ENCODE measurements at places on chromosomes 2 and 18.

DNA sequence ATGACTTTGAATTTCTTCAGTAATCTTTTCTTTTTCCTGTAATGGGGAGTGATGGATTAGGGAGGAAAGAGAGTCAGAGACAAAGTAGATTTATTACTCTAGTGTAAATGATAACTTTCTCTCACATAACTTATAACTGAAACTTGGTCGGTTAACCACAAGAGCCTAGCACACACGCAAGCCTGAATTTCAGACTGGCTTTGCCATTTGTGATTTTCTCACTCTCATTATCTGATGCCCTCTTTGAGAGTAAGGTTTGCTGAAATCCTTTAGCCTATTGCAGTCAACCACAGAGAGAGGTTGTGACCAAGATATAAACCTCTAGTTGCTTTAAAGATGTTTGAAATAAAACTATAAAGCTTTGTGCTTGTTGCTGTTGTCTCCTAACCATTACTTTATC, 117.9 kb upstream of the NETO1 start:
- no peak for DNase-seq

DNA sequence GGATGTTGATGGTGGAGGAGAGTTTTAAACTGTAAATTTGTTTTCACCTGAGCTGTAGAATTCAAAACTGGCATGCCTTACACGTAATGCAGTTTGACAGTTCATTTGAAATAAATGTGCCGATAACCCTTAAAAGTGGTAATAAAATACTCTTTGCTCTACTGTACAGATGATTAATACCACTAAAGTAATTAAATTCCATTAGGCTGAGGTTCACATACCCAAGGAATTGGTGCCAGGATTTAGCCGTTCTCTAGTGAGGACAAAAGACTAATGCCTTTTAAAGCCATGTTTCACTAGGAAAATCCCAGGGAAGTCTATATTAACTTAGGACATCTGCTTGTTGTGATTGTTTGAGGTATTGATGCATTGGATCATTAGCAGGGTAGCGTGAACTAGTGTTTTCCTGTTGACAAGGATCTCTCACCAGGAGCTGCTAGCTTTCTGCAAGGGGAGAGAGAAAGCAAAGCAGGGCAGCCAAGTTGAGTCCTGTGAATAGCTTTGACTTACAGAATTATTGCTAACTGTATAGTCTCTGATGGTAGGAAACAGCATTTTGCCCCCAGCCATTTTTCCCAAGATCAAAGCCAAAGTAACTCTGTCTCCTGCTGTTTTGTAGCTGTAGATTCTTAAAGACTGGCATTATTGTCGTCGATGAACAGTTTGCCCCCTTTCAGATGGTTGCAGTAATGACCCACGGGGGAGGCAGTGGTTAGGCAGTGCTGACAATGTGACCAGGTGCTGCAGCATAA, 280.9 kb upstream of the FANCL start:
- peak; percentile 65 for DNase-seq

DNA sequence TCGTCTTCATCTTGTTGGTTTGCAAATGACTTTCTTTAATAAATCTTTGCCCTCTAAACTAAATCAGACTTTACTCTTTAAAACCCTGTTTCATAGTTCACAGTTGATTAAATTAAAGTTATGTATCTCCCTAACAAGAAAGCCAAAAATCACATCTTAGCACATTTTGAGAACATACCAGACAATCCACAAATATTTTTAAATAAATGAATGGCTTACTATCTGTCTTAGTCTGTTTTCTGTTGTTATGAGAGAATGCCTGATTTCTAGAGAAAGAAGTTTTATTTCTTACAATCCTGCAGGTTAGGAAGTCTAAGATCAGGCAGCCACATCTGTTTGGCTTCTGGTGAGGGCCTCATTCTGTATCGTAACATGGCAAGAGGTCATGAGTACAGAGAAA, 1090.2 kb upstream of the PIK3C3 start:
- no peak for DNase-seq

DNA sequence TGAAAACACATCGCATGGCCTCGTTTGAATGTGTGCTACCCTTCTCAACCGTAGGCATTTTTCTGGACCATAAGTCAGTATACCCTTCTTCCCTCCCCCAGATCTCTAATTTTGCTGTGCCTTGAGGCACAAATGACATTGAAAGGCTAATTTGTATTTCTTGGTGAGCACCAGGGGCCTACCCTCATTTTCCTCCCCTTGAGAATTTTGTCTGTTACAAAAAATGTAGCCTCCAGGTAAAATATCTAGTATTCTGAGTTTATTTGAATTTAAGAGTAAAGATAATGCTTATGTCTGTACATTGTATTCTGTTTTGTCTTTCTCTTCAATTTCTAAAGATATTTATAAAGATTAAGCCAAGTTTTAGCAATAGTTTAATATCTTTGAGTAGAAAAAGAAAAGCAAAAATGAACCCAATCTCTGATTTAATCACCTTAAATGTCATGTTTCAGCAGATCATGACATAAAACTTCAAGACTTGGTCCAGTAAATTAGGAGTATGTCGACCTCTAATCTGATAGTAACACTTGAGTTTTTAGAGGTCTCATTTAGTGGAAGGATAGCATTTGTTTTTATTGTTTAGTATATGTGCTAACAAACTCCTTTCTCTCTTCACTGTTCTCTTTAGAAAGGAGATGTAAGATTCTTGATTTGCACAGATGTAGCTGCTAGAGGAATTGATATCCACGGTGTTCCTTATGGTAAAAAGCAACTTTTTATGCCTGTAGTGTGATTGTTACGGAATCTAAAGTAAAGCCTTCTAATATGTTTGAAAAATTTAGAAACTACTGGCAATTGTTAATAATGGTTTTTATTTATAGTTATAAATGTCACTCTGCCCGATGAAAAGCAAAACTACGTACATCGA, 36.4 kb downstream of the DDX1 start:
- no peak for DNase-seq

GRCh38 chr2:135904341-135904989, 28.2 kb upstream of the MCM6 start:
- no peak for DNase-seq

DNA sequence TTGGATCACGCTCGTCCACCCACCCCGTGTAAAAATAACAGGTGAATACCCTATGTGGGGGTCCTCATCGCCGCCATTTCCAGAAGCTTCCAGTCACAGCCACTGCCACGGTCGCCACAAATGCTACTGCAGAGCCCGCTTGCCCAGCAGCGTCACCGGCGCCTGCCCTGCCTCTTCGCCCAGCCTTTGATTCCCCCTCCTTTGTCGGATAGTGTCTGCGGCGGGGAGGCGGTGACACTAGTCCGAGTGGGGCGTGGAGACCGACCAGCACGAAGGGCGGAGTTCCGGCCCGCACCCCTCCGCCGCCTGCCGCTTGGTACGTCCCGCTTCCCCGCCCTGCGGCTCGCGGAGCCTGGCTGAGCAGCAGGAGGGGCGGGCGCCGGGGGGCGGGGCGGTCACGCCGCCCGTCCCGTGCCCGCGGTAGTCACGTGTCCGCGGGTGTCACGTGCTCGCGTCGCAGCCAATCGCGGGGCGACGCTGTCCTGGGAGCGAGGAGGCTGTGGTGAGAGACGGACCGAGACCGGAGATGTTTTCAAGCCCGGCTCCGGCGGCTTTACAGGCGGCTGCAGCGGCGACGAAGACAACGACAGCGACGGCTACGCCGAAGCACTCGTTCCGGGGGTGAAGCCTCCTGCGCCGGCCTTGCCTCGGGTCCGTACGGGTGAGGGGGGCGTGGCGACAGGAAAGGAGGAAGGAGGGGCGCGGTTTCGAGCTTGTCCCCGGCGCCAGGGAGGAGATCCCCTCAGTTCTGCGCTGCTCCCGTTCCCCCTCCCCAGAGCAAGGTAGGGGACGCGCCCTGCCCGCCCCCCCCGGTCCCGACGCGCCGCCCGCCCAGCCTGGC, at the start of gene ANKRD12:
Gene ANKRD12, plus strand, starts transcription at position 467 of the 841 bp plus-strand sequence. CDS start 45,652 bp downstream, outside the sequence.
- peak; percentile 97 for DNase-seq

GRCh38 chr18:9796935-9797549, 88.7 kb upstream of the TXNDC2 start:
- DNase-seq, result peak; percentile 33

DNA sequence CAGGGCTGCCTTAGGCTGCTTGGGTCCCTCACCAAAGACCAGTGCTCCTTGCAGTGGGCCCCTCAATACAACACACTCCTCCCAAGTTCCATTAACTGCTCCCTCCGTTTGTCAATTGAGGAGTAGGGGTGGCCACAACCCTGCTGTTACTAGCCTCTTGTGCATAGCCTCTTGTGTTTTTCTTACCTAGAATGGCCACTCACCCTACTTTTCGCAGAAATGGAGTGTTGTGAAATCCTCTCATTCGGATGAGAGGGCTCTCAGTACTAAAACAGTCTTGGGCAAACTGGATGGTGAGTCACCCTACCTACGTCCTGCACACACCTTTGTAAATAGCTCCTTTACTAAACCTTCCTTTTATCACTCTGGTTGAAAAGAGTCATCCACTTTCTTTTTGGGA, 253.9 kb downstream of the OSR1 start:
- DNase-seq, result no peak

GRCh38 chr18:63646936-63647335, 2.9 kb upstream of the SERPINB4 start:
- no peak for DNase-seq

- DNase-seq, result no peak
Measured at GRCh38 chr2:1686784-1687105, 57.6 kb downstream of the PXDN start.

DNA sequence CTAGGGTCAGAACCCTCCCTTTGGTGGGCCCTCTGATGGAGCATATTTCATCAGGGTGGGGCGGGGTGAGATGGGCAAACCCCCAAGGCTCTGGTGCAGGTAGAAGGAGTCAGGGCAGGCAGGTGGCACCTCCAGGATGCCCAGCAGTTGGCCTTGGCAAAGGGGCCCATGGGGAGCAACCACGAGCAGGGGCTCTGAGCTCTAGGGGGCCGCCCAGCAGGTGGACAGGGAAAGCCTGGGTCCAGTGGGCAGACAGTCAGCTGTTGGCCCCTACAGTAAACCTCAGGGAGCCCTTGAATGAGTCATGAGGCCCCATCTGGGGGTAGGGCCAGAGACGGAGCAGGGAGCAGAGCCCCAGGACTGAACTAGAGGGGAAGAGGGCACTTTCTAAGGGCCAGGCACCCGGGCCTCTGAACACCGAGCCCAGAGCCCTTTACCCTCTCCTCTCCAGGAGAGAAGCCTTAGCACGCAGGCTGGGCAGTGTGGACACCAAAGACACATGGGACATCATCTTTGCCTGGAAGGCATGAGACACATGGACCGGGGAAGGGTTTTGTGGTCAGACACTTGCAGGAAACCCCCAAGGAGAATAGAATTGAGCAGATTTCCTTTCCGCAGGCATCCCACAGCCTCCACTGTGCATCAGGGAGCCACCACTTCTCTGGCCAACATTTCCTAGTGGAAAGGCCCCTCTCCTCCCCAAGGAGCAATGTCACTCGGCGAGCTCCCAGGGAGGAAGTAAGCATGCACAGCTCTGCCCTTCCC, 257.3 kb downstream of the GLI2 start:
- DNase-seq, result no peak

DNA sequence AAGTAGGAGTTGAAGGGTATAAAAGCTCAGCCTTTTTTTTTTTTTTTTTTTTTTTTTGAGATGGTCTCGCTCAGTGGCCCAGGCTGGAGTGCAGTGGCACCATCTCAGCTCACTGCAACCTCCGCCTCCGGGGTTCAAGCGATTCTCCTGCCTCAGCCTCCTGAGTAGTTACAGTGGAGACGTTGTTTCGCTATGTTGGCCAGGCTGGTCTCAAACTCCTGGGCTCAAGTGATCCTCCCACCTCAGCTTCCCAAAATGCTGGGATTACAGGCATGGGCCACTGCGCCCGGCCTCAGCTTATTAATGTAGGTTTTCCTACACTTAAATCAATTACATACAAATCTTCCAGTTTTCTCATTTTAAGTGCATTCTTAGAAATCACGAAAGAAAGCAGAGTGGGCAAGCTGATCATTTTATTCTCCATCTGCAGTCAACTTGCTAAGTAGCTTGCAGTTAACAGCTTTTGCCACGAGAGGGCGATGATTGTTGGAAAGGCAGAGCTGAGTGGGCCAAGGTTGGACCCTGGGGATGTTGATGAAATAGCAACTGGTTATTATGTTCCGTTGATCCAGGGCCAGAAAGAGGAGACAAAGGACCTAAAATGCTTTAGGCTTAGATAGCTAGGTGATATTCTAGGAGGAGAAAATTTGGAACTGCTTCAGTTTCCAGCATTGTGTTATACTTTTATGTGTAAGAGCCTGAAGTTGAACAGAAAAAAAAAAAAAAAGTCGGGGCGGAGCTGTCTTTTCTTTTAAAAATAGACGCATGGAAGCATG, 234.4 kb upstream of the EPAS1 start:
- peak; percentile 71 for DNase-seq

- DNase-seq, result no peak
Measured at GRCh38 chr2:237201461-237202287, 116.0 kb downstream of the COPS8 start.

GRCh38 chr2:84031312-84032050, 427.6 kb downstream of the SUCLG1 start:
- no peak for DNase-seq

DNA sequence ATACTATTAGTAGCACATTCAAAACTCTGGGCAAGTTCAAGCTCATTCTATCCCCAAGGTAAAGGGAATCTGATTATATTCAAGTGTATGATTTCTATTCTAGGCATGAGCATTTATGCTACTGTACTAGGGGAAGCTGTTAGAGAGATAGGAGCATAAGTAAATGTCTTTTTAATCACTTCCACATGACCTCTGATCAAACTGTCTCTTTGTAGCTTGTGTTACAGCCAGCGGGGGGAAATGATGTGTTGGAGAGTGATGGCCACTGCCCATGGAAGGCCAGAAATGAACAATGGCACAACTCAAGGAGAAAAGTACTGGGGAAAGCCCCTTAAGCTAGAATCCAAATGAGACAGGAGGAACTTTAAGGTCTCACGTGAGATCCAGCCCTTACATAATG, 894.9 kb upstream of the CDH2 start:
- DNase-seq, result no peak

DNA sequence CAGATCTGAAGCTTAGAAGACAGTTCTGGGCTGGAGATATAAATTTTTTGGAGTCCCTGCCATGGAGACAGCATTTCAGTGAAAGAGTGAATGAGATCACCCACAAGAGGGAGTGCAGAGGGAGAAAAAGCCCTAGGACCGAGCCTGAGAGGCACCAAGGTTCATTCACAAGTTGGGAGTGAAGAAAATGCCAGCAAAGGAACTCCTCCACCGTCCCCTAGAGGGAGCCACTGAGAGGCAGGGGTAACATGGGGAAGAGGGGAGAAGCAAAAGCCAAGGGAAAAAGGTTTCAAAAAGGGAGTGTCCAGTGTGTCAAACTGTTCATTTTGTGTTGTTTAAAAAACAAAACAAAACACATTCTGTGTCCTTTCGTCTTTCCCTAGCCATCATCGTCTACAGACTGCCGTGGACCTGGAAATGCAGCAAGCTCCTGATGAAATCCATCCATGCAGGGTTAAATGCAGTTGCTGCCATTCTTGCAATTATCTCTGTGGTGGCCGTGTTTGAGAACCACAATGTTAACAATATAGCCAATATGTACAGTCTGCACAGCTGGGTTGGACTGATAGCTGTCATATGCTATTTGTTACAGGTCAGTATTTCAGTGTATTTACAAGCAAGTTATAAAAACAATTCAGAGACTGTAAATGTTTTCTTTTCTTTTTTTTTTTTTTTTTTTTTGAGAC, 19.1 kb downstream of the CYBRD1 start:
- DNase-seq, result peak; percentile 65

- DNase-seq, result no peak
Measured at GRCh38 chr2:152176113-152176714, 651 bp upstream of the STAM2 start.

GRCh38 chr18:54169431-54170403, 54.8 kb downstream of the MBD2 start:
- no peak for DNase-seq
